AG04449 (cell line): ENCODE measurements at places on chromosomes 4 and X.

GRCh38 chr4:179584101-179584500 lies 2141.9 kb upstream of the AGA start:
- DNase-seq = no peak

DNA sequence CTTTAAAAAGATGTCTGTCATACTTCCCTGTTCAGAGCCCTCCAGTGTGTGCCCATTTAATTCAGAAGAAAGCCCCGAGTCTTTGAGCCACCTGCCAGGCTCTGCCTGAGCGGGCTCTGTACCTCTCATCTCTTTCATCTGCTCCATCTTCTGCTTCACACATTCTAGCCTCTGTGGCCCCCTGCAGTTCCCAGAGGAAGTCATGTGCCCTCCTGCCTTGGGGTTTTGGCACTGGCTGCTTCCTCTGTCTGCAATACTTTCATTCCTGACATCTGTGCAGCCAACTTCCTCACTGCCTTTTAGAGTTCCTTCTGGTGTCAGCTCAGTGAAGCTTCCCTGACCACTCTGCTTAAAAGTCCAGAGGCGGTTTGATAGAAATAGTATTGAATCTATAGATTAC lies 6.2 kb upstream of the STK32B start:
- DNase-seq = no peak

DNA sequence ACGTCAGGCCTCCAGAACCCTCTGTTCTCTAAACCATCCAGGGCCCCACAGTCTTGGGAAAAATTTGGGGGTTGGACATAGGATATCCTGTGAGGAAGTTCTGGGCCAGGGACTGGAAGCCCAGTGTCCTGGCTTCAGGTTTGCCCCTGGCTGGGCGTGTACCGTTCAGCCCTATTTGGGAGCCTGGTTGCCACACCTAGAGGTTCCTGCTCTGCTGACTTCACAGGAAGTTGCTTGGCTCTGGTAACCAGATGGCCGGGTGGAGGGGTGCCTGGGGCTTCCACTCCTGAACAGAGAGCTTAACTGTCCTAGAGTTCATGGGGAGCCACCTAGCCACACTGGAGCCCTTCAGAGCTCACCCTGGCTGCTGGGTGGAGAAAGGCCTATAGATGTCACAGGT lies 1.1 kb downstream of the TAFAZZIN start:
- DNase-seq = no peak

- no peak for DNase-seq
Observed at GRCh38 chr4:12036450-12036849, 607.8 kb upstream of the HS3ST1 start.

- DNase-seq = peak; percentile 16
Observed at GRCh38 chr4:142663828-142664227, 182.3 kb downstream of the INPP4B start.

DNA sequence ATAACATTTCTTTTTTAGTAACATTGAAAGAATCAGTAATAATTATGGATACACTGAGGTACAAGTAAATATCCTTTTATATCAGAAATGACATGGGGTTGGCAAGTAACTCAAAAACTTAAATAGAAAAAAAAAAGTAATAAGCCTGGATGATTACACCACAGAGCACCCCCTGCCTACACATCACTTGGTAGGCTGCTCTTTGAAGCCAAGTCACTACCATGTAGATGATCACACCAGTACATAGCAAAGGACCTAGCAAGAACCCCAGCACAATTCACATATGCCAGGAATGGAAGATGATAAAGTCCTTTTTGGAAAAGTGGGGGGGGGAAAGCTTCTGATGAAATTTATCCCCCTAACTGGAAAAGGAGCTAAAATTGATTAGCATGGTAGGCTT lies 56.9 kb downstream of the METTL14 start:
- DNase-seq = no peak

DNA sequence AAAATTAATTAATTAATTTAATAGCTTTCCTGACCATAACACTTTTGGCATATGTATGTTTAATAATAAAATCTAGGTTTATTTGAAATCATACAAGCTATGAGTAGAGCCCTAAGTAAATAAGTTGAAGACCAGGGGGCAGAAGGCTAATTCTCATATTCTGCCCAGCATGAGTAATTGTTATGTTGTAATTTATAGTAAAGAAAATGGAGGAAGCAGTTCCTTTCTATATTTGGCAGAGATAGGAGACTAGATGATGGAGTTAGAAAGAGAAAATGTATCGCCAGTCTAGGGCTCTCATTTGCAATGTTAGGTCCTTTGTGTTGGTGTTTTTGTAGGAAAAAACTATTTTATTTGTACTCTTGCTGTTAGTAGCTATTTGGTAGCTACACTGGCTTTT lies 89.1 kb downstream of the FNIP2 start:
- DNase-seq = no peak

GRCh38 chrX:39196192-39197102 lies 395.2 kb downstream of the MID1IP1 start:
- DNase-seq = no peak

GRCh38 chr4:130712038-130712437 lies 1616.1 kb downstream of the C4orf33 start:
- no peak for DNase-seq
